ENCODE measurements at places on chromosomes 11 and 22. TPM values are rescaled to one million over a fixed set of nuclear protein-coding genes. Genes with fewer than 3 reads are reported as not detected.

Gene TCP11L1
- 14.7 TPM for total RNA-seq

Gene MS4A8
- not detected for total RNA-seq

Gene RGL4
- 29.1 TPM for total RNA-seq

- peaks cover 37% of the 10 kb centered on the region for H3K4me1 ChIP-seq
- no peak overlapping the region for H3K27ac ChIP-seq
- no peak overlapping the region for H3K4me3 ChIP-seq
- peaks cover 2% of the 10 kb centered on the region for H3K36me3 ChIP-seq
These were observed 34.7 kb downstream of the PISD start for GRCh38 chr22:31627223-31627731.

DNA sequence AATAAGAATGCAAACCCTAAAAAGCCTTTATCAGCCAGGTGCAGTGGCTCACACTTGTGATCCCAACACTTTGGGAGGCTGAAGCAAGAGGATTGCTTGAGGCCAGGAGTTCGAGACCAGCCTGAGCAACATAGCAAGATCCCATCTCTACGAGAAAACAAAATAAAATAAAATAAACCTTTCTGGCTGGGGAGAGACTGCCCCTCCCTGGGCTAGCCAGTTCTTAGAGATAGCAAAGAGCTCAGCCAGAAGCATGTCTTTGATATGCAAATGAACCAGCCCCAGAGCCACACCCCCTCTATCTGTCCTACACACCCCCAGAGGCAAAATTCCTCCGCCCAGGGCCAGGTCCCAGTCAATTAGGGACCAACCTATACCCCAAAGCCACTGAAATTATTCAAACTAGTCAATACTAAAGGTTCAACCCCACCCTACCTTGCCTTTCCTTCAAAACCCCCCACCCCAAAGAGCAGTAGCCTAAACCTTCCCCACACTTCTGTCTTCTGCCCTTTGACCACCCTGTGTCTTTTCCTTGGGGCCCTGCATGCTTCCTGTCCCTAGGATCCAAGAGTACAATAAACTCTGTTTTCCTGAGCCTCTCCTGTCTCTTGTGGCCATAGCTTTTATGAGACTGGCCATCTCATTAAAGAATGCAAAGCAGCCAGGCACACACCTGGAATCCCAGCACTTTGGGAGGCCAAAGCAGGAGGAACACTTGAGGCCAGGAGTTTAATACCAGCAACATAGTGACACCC is 37.3 kb upstream of the CXCR5 start:
- no peak for DNase-seq
- no peaks in the 10 kb centered on the region for H3K36me3 ChIP-seq
- no peaks in the 10 kb centered on the region for H3K27me3 ChIP-seq
- H3K27ac ChIP-seq: no peak overlapping the region
- no peak overlapping the region for H3K4me3 ChIP-seq

GRCh38 chr11:76646882-76647534 is 23.5 kb downstream of the LRRC32 start:
- H3K4me3 ChIP-seq: no peak overlapping the region
- peaks cover 64% of the 10 kb centered on the region for H3K27me3 ChIP-seq

DNA sequence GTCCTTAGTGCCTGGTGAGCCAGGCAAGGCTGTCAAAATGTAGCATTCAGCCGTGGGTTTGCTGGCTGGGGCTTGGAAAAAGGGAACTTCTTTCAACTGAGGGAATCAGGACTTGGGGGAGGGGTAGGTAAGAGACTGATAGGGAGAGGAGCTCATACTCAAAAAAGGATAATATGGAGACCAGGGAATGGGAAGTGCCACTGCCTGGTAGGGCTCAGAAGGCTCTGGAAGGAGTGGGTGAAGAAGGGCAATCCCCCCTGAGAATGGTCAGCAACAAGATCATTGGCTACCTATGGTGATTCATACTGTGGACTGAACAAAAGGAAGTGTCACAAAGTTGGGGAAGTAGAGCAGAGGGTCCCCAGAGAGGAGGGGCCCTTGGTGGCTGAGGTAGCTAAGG is 1.9 kb downstream of the CNGA4 start:
- H3K27me3 ChIP-seq: peaks cover 7% of the 10 kb centered on the region
- no peaks in the 10 kb centered on the region for H3K4me1 ChIP-seq
- DNase-seq: no peak
- H3K4me3 ChIP-seq: no peak overlapping the region

Measured in activated CD4-positive, alpha-beta T cell treated with anti-CD3 and anti-CD28 coated beads, Interleukin-2, amount 10 ng/mL, durations not matched to agents 7 days and 5 days (primary cell).